ENCODE measurements at places on chromosomes 2 and 18.

DNA sequence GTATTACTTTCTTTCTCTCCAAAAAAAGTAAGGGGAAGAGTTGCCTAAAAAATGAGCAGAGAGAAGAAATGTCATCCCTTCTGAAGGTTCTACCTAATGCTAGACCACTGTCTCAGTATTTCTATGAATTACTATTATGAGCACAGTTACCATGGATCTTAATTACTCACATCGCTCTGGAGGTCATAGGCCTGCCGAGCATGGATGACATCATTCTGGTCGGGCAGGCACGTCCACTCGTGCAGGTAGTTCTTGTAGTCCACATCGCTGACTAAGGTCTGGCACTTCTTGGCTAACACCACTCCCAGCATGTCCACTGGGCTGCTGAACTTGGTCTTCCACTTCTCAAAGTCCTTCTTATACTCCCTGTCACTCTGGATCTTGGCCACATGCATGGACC is 106.9 kb downstream of the NEB start:
- DNase-seq: no peak

DNA sequence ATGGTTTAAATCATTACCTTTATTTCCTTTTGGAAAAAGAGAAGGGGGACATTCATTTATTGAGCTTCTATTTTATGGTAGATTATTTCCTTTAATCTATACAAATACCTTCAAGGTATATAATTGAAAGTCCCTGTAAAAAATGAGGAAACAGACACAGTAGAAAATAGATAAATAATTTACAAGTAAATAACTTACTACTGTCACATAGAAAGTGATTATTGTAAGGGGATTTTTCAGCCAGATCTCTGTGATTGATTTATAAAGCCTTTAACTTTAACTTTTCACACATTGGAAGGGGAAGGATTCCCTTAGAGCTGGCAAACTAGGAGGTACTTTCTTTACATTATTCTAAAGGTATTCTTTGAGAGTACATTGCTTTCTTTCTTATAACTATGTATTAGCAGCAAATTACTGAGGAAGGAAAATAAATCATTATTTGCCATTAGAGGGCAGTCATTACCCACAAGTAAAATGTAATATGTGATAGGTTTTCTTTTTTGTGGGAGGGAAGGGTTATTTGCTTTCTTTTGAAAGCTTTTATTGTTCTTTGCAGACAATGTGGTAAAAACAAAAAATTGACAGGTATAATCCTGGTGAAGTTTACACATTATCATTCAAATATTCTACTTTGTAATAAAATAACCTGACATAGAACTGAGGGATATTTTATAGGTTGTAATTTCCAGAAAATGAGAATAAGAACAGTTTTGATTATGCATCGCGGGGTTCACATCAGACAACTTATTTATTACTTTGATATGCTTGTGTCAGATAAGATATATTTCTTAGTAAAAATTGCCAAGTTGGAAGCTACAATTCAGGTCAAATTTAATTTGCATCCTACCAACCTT is 24.8 kb upstream of the RPE start:
- no peak for DNase-seq

DNA sequence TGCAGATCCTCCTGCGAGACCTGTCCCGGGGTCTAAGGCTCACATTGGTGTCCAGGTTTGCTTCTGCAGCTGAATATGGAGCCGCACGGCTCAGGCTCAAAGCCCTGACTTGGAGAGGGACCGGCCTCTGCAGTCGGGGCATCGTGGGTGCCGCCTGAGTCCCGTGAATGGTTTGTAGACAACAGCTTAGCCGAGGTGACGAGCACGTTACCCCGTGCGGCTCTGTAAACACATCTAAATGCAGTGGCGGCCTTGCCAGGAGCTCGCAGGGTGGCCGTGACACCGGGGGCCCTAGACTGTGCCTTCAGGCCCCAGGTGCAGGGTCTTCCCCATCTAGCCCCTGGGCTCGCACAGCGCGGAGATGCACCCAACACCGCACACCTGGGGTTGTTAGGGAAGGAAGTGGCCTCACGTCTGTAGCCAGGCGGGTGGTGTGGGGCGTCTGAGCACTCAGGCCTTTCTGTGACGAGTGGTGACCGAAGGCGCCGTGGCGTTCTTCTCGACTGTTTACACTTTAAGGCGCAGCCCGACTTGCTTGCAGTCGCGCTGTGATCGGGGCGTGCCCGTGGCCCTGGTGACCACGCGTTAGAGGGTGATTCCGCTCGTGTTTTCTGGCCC is 91.6 kb downstream of the NFATC1 start:
- no peak for DNase-seq

- DNase-seq: peak; percentile 59
Measured at GRCh38 chr2:237858294-237859081, 935 bp upstream of the RAMP1 start.

DNA sequence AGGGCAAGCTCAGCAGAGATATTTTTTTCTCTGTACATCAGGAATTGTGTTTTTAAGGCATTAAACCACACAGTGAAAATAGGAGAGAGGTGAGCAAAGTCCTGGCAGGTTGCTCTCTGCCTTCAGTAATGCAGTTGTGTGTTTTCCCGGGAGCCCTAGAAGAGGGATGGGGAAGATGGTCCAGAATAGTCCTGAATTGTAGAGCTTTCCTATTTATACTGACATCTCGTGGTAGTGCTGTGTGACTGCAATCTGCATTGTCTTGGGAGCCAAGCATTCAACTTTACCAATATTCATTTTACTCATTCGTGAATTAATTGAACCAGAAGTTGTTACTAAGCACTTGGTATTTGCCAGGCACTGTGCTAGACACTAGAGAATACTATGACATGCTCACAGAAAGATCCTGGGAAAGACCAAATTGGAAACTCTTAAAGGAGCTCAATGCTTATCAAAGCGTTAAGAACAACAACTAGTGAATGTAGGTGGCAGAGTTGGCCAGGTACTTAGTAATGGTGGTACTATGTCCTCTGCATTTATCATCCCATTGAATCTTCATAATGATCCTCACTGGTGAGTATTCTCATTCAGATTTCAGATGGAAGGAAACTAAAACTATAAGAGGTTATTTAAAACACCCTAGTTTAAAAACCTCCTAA is 214.6 kb downstream of the TRIB2 start:
- no peak for DNase-seq

- DNase-seq: no peak
Measured at GRCh38 chr18:3479978-3480509, 30.1 kb downstream of the TGIF1 start.

- no peak for DNase-seq
Measured at GRCh38 chr2:71465356-71465755, 12.0 kb downstream of the DYSF start.

- no peak for DNase-seq
Measured at GRCh38 chr2:109164739-109165221, 35.8 kb downstream of the SH3RF3 start.

DNA sequence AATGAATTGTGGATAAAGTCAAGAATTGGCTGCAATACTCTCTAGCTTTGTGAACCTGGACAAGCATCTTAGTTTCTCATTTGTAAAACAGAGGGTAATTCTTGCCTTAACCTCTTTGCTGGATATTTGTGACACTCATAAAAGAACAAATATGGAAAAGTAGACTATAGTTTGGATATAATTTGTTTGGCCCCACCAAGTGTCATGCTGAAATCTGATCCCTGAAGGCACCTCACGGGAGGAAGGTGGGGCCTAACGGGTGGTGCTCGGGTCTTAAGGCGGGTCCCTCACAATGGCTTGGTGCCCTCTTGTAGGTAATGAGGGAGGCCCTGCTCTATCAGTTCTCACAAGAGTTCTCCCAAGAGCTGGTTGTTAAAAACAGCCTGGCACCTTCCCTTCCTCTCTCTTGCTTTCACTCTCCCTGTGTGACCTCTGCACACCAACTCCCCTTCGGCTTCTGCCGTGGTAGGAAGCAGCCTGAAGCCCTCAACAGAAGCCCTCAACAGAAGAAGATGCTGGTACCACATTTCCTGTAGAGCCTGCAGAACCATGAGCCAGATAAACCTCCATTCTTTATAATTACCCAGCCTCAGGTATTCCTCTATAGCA is 37.4 kb downstream of the ARL4C start:
- DNase-seq: no peak

- no peak for DNase-seq
Measured at GRCh38 chr2:219362524-219363164, 25.1 kb downstream of the DNPEP start.

- DNase-seq: peak; percentile 13
Measured at GRCh38 chr2:113277474-113278072, 1.1 kb downstream of the PAX8 start.

DNA sequence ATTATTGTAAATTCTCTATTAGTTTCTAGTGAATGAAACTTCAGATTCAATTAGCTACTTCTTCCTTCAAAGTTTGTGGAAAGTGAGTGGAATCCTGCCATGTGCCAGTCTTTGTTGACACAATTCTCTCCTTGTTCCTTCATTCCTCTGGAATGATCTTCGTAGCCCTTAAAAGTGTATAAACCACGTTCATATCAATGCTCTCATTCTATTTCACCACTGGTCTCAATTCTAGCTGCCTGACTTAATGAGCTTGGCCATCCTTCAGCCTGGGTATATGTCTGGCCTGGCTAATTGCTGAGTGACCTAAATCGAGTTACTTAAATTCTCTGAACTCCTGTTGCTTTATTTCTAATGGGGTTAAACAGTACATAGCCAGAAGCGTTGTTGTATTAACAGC is 43.5 kb downstream of the INSIG2 start:
- DNase-seq: no peak

DNA sequence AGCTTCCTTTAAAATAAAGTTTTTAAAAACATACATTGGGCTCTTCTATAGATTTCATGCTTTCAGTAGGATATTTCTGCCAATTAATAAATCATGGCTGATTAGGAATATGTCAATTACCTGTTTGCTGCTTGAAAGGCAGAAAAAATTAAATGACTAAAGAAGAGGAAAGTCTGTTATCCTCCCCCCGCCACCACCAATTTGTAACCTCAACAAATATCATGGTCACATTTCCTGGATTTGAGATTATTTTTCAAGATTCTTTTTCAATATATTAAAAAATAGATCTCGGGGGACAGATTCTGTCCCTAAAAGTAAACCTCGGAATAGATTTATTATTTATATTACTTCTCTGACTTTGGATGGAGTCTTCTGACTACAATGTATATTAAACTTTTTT is 125.9 kb downstream of the ARHGAP15 start:
- no peak for DNase-seq

Measured in stimulated activated CD4-positive, alpha-beta T cell treated with anti-CD3 and anti-CD28 coated beads, Interleukin-15, amount 100 ng/mL, for 24 hours (primary cell).